ENCODE measurements at places on chromosomes 12 and 14.

DNA sequence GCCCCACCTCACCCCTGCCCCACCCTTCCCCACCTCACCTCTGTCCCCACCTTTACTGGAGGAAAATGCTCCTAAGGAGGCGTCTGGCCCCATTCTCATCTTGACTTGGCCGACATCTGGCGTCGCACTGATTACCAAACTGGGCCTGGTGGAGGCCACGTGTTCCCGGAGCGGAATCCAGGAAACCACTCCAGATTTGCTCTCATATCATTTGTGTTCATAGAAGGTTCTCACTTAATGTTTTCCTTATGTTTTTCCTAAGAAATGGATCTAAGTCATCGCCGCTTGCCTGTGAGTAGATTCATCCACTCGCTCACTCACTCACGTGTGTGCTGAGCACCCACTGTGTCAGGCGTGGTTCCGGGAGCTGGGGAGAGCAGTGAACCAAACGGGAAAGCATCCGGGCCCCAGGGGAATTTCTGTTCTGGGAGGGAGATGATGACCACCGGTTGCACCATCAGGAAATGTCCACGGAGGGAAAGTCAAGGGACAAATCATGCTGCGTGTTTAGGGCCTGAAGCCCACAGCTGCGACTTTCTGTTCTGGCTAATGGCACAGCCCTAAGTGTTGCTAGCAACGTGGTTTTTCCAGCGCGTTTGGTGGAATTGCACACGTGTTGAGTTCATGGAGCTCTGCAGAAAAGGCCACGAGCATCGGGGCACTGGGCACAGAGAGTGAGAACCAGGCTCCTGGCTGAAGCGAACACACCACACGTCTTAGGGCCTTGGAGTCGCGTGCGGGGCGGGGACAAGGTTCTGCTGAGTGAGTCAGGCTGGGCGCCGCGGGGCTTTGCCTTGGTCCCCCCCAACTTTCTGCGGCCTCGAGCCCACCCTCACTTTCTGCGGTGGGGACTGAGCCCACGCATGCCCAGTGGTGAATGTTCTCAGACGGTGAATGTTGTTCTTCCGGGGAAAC, 57.7 kb downstream of the ADGRD1 start:
- no peak for DNase-seq

- no peak for DNase-seq
Measured at GRCh38 chr14:22896760-22897159, 13.7 kb downstream of the REM2 start.

- no peak for DNase-seq
Measured at GRCh38 chr12:47772094-47772660, 861 bp upstream of the SLC48A1 start.

DNA sequence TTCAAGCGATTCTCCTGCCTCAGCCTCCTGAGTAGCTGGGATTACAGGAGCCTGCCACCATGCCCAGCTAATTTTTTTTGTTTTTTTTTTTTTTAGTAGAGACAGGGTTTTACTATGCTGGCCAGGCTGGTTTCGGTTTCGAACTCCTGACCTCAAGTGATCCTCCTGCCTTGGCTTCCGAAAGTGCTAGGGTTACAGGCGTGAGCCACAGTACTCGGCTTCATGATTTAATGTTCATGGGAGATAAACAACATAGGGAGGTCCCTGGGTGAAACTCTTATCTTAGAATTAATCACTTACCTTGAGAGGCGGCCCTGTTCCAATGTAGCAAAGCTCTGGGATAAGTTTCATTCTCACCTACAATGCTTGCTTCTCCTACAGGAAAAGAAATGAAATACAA, 48.3 kb downstream of the SEL1L start:
- peak; percentile 80 for DNase-seq

- peak; percentile 50 for DNase-seq
Measured at GRCh38 chr14:99265571-99265970, 6.4 kb downstream of the BCL11B start.

- no peak for DNase-seq
Measured at GRCh38 chr12:45582536-45582935, 147.0 kb upstream of the ARID2 start.

DNA sequence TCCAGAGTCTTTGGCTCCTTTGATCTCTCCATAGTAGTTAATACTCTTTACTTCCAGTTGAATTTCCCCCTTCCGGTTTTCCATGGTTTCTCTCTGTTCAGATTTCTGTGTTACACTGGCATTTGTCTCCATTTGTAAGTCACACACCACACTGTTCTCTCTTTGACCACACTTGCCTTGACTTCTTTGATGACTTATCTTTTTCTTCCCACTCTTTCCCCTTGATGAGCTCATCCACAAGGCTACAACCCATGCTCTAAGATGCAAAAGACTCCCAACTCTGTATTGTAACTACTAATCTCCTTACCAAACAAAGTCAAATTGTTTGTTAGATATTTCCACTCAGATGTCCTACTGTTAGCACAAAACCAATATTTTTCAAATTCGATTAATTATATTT, 242.7 kb upstream of the E2F7 start:
- DNase-seq = no peak

GRCh38 chr14:21038441-21039422, 3.4 kb upstream of the RNASE7 start:
- no peak for DNase-seq

DNA sequence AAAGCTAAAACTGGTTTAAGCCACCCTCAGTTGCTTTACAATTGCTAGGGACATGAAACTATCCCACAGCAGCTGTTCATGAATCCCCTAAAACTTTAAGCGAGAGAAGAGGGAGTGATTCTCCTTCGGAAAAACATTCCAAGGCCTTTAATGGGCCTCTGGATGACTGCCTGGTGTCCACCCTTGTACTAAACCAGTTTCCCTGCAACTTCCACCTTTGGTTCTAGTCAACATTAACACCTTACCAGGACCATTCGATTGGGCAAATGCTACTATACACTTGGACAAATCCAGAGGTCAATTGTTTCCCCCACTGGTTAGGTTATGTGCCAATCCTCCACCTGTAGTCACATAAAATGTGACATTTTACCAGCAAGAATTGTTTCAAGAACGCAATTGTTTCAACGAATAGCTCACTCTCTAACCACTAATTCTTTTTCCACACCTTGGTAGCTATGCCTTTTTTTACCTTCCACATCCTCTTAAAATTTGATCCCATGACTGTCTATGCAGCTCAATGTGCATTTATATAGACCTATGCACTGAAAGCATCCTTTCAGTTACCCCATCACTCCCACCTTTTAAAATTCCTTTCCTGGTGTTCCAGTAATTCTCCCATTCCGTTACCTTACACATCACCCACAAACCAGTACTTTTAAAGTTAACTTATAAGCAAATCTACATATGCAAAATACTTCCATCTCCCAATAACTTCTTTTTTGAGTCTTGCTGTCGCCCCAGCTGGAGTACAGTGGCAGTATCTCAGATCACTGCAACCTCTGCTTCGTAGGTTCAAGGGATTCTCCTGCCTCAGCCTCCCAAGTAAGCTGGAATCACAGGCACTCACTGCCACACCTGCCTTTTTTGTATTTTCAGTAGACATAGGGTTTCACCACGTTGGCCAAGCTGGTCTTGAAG, 3.6 kb downstream of the UBC start:
- DNase-seq = no peak

- DNase-seq = no peak
Measured at GRCh38 chr12:77189458-77189857, 124.1 kb upstream of the E2F7 start.

- no peak for DNase-seq
Measured at GRCh38 chr14:99441157-99441870, 39.3 kb downstream of the SETD3 start.

DNA sequence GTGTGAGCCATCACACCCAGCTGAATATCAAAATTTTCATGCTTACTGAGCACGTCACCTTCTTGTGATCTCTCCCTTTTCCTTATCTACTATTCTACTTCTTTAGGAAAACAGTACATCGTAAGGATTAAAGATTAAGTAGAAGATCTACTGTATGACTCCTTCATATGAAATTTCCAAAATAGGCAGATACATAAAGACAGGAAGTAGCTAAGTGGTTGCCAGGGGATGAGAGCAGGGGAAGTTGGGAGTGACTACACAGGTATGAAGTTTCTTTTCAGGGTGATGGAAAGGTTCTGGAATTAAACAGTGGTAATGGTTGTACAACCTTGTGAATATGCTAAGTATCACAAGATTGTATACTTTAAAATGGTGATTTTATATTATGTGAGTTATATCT, 36.5 kb upstream of the CERS5 start:
- no peak for DNase-seq

DNA sequence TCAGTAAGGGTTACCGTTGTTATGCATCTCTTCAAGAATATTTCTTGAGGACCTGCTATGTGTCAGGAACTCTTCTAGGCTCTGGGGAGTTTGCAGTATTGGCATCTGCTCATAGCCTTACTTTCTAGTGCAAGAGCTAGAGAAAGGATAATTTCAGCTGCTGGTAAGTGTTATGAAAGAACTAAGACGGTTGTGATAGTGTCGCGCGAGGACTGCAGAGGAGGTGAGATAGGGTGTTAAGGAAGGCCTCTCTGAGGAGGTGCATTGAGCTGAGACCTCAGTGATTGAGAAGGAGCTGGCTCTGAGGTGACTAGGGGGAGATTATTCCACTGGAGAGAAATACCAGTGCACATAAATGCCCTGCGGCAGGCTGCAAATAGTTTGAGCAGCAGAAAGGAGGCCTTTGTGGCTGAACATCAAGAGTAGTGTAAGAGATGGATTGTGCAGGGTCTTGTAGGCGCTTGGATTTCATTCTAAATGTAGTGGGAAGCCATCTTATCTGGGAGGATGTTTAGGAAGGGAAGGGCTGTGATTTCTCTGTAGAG, 824 bp downstream of the DDX55 start:
- DNase-seq = no peak

GRCh38 chr14:54312166-54312801, 84.5 kb upstream of the CDKN3 start:
- no peak for DNase-seq

GRCh38 chr12:55972911-55973598, 823 bp upstream of the RAB5B start:
- DNase-seq = peak; percentile 54

DNA sequence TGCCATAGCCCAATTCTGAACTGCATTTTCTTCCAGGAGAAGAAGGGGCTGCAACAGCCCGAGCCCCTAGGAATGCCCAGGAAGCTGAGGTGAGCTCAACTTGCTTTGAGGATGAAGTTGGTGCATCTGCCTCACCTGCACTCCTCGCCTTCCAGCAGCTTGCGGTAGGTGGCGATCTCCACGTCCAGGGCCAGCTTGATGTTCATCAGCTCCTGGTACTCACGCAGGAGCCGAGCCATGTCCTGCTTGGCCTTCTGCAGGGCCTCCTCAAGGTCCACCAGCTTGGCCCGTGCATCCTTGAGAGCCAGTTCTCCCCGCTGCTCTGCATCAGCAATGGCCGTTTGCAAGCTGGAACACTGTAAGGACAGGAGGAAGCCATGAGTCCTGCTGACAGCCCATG, 6.0 kb downstream of the KRT75 start:
- DNase-seq = no peak

GRCh38 chr12:21912318-21912717, 28.9 kb downstream of the ABCC9 start:
- DNase-seq = no peak

- DNase-seq = no peak
Measured at GRCh38 chr14:21015312-21015711, 9.5 kb downstream of the NDRG2 start.

DNA sequence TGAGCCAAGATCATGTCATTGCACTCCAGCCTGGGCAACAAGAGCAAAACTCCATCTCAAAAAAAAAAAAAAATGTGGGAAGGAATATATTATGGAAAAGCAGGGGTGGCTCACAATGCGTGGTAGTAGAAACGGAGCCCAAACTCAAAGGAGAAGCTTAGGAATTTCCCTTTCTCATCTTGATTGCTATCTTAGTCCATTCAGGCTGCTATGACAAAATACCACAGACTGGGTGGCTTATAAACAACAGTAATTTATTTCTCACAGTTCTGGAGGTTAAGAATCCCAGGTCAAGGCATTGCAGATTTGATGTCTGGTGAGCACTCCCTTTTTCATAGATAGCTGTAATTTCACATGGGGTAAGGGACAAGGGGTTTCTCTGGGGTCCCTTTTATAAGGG, 153.8 kb upstream of the KRR1 start:
- DNase-seq = no peak

DNA sequence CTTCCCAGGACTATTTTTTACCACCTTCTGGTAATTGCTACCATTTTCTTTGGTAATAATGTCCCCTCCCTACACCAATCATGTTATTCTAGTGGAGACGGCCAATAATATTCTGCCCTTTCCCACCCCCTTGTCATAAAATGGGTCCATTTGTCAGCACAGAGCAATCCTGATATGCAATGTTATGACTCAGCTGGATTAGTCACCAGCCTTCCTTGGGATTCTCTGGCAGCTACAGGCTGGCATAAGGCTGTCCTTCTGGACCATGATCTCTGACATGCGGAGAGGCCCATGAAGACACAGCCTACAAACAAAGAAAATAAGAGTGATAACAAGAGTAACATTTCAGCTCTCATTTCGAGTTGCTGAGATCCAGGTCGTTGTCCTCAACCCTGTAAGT, 222.0 kb upstream of the CPNE8 start:
- DNase-seq = no peak

GRCh38 chr12:57738661-57739237, at the start of gene AGAP2:
AGAP2 (minus strand) TSS chr12:57738742; CDS start chr12:57738246, 496 bp downstream.
- no peak for DNase-seq

All from activated CD8-positive, alpha-beta memory T cell treated with anti-CD3 and anti-CD28 coated beads, Interleukin-2, amount 10 ng/mL, durations not matched to agents 7 days and 5 days (primary cell).